T-helper 2 cell (primary cell): ENCODE measurements at places on chromosomes 6 and 20.

GRCh38 chr6:105431226-105431625 lies 28.3 kb upstream of the PREP start:
- DNase-seq = no peak

DNA sequence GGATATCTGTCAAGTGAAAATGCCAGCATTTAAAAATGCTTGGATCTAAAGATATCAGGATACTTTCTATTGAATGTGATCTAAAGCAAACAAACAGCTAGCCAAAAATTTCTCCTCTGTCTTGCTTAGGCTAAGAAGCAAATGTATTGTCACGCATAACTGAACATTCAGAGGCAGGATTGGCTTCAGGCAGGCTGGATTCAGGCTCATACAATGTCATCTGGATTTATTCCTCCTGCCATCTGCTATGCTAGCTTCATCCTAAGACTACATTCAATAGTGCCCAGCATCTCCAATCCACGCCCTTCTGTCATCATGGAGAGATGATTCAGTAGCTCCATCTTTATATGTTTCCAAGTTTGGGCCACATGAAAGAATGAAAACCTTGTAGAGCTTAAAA lies 27.1 kb downstream of the PFDN4 start:
- no peak for DNase-seq

- DNase-seq = no peak
These were observed 4.1 kb downstream of the GUCA1B start for GRCh38 chr6:42190554-42191183.

GRCh38 chr6:80321011-80321410 lies 214.5 kb downstream of the BCKDHB start:
- DNase-seq = no peak

GRCh38 chr6:57069920-57070331 lies 20.1 kb upstream of the ZNF451 start:
- no peak for DNase-seq

GRCh38 chr6:14450133-14450504 lies 332.5 kb downstream of the CD83 start:
- DNase-seq = no peak

DNA sequence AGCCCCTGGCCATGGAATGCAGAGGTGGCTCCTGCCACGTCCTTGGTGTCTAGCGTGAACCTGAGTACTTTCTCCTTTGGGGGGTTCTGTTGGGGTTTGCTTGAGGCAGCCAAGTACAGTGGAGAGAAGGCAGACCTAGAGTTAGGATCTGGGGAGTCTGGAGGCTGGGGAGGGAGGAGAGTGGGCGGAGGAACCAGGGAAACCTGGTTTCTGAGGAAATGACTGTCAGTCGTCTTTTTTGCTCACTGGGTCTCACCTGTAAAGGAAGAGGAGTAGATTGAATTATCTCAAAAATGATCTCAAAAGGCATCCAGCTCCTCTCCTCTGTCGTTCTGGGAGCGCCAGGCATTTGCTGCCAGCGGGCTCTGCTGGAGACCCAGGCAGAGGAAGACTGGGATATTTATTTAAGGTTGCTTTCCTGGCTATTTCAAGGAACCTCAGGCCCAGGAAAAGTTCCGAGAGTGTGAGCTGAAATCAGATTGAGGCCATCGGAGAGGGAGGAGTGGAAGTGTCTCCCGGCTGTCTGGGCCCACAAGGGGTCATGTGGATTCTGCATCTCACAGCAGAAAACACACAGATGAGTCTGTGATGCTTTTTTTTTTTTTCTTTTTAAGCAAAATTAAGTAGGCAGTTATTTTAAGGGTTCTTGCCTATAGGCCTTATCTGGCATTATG lies 16.1 kb downstream of the EPB41L1 start:
- DNase-seq = no peak

GRCh38 chr6:126797981-126798380 lies 320.5 kb upstream of the RSPO3 start:
- DNase-seq = no peak

- DNase-seq = no peak
These were observed 61.5 kb downstream of the SYNE1 start for GRCh38 chr6:152575621-152576150.

GRCh38 chr20:36569847-36570429 lies 3.5 kb upstream of the TGIF2 start:
- DNase-seq = no peak

DNA sequence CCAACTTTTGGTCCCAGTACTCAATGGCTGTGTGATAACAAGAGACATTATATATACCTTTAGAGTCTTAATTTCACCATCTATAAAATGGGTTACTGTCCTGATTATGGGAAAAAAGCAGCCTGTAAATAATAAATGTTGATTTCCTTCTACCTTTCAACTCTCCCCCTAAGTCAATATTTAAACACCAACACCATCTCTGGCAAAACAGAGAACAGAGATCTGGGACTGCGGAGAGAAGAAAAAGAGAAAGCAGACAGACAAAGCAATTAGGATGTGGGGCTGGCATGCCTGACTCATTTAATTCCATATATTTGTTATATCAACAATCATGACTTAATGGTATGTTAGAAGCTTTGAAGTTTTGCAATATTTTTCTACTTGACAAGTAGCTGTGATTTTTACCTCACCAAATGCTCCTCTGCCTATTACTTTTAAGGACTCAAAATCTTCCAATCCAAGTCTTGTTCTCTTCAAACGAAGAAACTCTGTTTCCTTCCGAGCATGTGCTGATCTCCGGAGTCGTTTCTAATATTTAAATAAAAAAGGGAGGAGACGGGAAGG lies 23.3 kb downstream of the STK38 start:
- no peak for DNase-seq

DNA sequence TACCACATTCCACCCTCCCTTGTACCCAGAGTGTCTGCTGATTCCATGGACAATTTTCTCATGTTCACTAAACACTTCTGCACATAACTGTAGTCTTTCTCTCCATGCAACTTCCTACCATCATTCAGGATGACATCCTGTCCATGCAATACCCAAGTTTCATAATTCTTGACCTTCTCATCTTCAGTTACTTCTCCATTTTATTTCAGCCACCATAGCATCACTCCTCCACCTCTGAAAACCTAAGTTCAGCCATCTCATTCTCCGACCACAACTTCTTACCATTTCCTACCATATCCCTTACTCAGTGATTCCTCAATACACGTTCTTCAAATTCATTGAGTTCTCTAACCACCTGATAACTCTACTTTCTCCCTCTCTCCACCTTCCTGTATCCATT lies 216.5 kb upstream of the TENT5A start:
- DNase-seq = no peak

DNA sequence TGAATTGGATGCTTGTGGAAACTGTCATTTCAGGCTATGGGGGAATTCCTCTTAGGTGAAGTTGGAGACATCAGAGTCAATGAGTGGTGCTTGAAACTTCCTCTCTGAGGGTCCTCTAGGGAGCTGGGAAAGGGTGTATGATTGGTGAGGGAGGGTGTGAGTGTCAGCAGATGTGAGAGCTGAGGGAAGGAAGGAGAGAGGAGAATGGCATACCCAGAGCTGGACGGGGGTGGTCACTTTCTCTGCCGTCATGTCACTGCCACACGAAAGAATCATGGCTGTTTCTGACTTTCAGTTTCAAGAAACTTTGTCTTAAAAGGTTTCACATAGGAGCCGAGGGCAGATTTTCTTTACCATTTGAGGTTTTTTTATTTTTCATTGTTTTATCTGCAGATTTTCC lies 50.3 kb downstream of the DEK start:
- no peak for DNase-seq

DNA sequence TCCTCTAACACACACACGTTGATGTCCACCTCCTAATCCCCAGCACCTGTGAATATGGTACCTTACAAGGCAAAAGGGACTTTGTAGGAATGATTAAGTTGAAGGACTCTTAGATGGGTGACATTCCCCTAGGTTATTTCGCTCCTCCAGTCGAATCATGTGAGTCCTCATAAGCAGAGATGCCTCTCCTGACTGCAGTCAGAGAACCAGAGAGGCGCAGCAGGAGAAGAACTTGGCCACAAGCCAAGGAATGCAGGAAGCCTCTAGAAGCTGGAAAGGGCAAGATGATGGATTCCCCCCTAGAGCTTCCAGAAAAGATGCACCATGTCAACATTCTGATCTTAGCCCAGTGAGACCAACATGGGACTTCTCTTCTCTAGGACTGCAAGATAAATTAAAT lies 133.1 kb upstream of the PTPRT start:
- DNase-seq = no peak

DNA sequence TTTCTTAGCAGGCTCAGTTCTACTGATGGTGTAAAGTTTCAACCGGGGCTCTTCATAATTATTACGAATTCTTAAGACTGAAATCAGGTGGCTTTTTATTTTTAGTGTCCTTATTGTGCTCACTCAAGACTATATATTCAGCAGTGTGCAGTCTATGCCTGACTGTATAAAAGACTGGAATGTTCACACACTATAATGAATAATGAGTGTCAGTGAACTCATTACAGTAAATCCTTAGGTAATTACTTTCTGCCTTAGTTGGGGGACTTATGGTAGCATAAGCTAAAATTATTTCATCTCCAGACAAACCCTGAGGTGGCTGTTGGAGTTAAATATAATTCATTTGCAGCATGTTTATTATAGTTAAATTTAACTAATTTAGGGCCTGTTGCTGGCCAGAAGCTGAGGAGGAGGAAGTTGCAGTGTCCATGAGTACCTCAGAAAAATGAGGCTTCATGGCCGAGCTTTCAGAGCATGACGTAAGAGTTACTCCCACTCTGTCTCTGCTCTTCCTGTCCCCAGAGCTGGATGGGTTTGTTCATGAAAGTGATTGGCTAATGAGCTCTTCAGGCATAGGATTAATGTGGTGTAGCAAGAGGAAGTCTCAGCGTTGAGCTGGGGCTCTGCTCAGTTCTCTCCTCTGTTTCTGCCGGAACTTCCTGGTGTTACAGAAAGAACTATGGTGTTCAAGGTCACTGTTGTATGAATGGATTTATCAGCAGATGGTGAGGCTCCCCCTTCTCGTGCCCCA lies 335.7 kb downstream of the NRN1 start:
- no peak for DNase-seq

GRCh38 chr6:11009353-11009752 lies 34.8 kb downstream of the ELOVL2 start:
- no peak for DNase-seq

DNA sequence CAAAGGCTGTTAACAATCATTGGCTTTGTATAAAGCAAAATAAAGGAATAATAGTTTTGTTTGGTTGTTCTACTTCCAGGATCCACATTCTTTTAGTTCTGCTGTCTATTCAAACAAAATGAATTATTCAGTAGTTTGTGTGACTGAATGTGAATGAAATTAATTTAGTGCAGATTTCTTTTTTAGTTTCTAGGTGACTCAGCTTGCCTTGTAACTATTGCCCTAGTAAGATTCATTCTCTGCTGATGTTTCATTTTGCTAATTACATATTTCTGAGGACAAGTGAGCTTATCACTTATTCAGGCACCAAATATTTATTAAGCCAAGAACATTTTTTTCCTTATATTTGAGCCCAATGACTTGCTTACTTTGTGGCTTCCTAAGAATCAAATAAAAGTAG lies 46.5 kb upstream of the RIPOR2 start:
- no peak for DNase-seq

DNA sequence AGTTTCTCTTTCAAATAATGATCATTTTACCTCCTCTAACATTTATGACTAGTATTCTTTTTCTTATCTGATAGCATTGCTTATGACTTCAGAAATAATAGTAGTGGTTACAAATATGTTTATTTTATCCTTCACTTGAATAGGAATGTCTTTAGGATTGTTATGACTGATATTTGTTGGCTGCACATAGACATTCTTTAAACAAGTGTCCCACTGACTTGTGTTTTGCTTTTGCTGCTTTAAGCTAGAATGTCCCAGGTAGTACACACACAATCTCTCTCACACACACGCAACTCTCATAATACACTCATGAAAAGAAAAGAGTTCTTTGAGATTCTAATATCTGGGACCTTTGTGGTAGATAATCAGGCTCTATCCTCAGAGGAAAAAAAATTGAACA lies 21.6 kb downstream of the KIAA1586 start:
- no peak for DNase-seq

DNA sequence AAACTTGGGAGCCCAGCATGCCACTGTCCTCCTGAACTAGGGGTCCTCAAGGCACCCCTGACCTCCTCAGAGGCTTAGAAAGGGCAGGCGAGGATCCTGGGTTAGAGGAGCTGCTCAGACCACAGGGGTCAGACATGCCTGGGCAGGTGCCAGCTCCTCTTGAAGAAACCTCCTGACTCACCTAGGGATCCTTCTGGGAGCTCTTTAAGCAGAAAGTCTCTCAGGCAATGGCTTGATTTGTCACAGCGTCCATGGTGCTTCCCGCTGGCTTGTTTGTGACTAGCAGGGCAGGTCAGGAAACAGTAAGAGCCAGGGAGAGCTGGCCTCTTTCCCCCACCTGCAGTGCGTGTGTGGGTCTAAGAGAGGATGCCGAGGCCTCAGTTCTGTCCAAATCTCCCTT lies 174.5 kb upstream of the SNX9 start:
- no peak for DNase-seq

DNA sequence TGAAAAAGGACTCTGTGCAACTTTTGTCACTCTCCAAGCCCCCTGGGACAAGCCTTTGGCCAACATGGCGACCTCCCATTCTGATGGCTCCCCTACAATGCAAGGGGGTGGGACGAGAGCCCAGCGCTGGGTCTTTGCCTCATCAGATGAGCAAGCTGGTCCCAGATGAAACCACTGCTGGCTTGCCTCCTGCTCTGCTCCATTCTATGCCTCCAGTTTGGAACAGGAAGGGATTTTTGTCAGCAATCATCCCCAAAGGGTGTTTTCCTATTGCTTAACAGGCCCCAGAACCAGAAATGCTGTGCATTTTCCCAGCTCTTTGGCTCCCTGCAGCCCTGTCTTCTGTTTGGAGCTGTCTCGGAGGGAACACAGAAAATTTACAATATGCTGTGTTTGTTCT lies 412.7 kb downstream of the MAFB start:
- DNase-seq = no peak

- no peak for DNase-seq
These were observed 90.5 kb downstream of the UNC5CL start for GRCh38 chr6:40948570-40948969.

GRCh38 chr6:100209323-100210136 lies 215.5 kb upstream of the MCHR2 start:
- DNase-seq = no peak

DNA sequence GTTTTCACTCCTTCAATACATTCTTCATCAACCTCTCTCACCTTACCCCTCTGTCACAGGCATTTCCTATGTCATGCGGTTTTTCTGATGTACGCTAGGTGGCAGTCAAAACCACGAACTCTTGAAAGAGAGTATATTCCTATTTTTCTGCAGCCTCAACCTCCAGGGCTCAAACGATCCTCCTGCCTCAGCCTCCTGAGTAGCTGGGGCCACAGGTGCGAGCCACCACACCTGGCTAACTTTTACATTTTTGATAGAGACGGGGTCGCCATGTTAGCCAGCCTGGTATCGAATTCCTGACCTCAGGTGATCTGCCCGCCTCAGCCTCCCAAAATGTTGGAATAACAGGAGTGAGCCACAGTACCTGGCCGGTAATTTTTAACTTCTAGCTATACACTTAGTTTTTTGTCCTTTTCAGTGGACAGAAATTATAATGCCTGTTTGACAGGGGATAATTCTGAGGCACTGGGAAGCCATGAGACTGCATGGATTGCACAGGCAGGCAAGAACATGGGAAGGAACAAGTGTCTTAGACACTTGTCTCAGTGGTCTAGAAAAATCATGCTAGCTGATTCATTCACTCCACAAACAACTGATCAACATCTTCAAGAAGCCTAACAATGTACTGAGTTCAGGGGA lies 22.5 kb upstream of the HFE start:
- peak; percentile 28 for DNase-seq

- DNase-seq = no peak
These were observed 2.7 kb downstream of the KCNS1 start for GRCh38 chr20:45098103-45098773.

GRCh38 chr6:145763742-145764141 lies 28.4 kb upstream of the EPM2A start:
- DNase-seq = no peak
